ENCODE measurements at places on chromosomes 2 and 18.
A peak's percentile ranks its signal among the peaks of the same experiment; 100 is the strongest.

- no peak for DNase-seq
Measured at GRCh38 chr2:20592106-20593071, 58.5 kb downstream of the HS1BP3 start.

GRCh38 chr18:80246445-80247392, 595 bp downstream of the PARD6G start:
- peak; percentile 35 for DNase-seq

GRCh38 chr2:33375054-33375453, 101.4 kb upstream of the RASGRP3 start:
- no peak for DNase-seq

DNA sequence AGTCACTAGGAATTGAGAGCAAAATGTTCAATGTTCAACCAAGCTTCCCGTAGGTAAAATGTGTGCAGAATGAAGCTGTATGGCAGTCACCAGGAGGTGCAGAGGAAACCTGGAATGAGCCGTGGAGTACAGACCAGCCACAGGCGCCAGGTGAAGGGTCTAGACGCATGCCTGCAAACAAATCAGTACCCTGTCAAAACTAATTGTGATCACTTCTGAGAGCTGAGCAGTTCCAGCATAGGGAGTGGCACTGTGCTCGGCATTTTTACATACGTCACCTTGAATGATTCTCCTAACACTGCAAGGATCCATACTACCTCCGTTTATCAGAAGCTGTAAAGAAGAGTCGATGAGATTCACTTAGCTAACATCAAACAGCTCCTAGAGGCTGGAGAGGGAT, 346.1 kb upstream of the ID2 start:
- no peak for DNase-seq

- peak; percentile 92 for DNase-seq
Measured at GRCh38 chr2:70861777-70862625, 26.4 kb upstream of the CD207 start.

- no peak for DNase-seq
Measured at GRCh38 chr2:234792621-234793022, 159.2 kb upstream of the SH3BP4 start.

- no peak for DNase-seq
Measured at GRCh38 chr2:172922306-172922705, 153.3 kb upstream of the MAP3K20 start.

- peak; percentile 28 for DNase-seq
Measured at GRCh38 chr2:175036582-175037018, 31.4 kb upstream of the CHN1 start.

DNA sequence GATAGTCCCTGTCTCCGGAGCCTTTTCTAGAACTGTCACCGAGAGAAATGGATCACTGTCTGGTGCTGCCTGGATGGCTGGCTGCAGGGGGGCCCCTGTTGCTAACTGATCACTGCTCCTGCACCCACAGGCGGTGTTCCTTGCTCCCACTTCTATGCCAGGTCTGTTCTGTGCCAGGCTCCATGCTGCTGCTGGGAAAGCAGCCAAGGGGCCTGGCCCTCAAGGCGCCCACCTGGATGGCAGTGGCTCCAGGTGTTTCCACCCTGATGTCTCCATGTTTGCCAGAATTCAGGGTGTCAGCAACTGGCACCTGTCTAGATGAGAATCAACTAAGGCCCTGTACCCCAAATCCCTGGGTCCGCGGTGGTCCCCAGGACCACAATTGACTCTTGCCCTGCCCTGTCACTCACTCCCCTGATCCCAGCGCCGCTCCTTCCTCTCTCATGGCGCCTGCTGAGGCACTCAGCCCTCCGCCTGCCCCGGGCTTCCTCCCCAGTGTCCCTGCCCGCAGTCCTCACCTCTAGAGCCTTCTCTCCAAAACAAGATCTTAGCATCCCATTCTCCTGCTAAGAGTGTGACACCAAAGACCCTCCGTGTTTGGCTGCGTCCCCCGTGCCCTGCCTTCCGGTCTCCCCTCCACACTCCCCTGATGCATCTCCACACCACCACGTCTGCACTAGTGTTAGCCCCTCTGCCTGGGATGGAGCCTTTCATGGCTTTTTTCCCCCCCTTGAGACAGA, 72.5 kb upstream of the OTOF start:
- DNase-seq, result no peak

DNA sequence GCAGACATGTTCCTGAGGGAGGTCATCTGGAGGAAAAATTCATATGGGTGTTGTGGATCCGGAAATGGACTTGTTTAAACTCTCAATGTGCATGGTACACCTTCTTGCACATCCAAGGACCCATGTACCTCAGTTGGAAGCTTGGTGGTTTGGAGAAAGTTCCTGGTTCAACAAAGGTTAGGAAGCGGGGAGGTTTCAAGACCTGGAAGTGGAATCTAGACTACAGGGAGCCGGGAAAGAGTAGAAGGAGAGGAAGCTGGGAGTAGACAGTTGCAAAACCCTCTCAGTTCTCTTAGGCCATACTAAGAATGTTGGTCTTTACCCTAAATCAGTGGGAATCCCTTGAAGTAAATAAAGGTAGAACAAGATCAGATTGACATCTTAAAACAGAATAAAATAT, 209.8 kb upstream of the SPOPL start:
- DNase-seq, result no peak

- DNase-seq, result no peak
Measured at GRCh38 chr18:54860941-54861340, 32.7 kb downstream of the RAB27B start.

DNA sequence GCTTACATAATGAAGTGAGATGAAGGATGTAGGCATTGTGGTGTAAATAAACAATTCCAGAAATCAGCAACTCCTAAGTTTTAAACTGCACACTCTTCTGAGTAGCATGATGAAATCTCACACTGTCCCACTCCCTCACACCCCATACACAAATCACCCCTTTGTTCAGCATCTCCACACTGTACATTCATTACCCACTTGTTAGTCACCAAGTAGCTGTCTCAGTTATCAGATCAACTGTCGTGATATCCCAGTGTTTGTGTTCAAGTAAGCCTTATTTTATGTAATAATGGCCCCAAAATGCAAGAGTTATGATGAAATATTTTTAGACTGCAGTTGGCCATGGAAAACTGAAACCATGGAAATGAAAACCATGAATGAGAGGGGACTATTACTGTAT, 135.7 kb downstream of the GRB14 start:
- DNase-seq, result no peak

GRCh38 chr18:2316751-2317696, 254.3 kb downstream of the METTL4 start:
- DNase-seq, result no peak

GRCh38 chr2:60358476-60358875, 195.0 kb downstream of the BCL11A start:
- DNase-seq, result no peak

DNA sequence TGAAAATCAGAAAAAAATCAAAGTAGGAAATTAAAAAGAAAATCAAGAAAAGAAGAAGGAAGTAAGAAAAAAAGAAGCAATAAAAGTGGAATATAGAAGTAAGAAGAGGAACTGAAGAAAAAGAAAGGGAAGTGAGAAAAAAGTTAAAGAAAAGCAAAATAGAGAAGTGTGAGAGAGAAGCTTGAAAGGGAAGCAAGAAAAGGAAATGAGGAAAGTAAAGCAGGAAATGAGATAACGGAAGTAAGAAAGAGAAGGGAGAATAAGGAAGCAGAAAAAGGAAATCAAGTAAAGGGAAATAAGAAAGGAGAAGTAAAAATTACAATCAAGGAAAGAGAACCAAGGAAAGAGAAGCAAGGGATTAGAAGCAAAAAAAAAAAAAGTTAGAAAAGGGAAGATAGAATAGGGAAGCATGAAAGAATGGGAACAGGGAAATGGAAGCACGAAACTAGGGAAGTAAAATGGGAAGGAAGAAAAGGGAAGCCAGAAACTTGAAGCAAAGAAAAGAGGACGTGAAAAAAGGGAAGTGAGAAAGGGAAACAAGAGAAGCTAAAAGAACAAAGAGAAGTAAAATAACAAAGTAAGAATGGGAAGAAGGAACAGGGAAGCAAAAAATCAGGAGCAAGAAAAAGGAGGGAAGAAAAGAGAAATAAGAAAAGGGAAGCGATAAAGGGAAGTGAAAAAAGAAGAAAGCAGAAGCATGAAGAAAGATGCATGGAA, 243.3 kb upstream of the NCKAP5 start:
- DNase-seq, result no peak

- DNase-seq, result no peak
Measured at GRCh38 chr2:149129433-149129832, 90.9 kb downstream of the LYPD6B start.

GRCh38 chr18:12295389-12296086, 12.5 kb upstream of the TUBB6 start:
- no peak for DNase-seq

- no peak for DNase-seq
Measured at GRCh38 chr2:218285604-218286003, 6.7 kb downstream of the TMBIM1 start.

DNA sequence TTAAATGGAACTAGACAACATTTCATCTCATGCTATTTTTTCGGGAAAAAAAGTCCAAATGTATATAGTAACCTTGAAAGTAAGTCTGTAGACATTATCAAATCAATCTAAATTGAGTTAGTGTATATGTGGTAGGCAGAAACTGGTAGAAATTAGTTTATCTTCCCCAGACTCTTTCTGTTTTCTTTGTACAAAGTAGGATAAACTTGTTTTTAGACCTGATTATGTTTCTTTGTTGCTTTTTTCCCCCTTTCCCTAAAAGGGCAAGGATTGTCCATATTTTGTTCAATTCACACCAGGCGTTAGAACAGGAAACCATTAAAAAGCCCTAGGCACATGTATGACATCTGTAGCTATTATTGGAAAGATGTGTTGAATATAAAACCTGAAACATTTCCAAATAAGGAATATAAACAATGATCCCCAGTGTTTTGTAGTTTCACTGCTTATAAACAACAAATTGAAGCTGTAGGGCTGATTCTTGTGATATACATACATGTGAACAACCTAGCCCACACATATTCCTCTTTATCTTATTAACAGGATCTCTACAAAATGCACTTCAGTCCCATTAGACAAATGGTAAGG, 528.3 kb downstream of the PARD3B start:
- no peak for DNase-seq

DNA sequence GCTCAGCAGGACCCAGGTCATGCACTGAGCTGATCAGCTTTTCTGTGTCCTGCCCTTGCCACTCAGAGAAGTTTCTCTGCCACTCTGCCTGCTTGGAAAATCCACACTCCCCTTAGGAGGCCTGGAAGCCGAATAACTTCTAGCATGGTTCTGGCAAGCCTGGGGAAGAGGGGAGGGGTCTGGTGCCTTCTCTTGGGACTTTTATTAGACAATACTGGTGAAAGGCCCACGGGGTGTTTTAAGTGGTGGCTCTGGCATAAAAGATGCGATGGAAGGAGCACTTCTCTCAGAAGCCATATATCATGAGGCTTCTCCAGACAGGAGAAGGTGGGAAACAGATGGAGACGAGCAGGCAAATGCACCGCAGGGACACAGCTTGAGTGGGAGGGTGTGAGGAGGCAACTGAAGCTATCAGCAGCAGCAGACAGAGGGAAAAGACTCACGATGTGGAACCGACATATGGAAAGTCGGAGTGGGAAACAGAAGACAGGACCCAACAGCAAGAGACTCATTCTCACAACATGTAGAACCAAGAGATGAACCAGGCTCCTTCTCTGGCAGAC, 141.8 kb upstream of the CTNNA2 start:
- DNase-seq, result no peak

- no peak for DNase-seq
Measured at GRCh38 chr2:153512331-153512730, 33.8 kb upstream of the RPRM start.

GRCh38 chr2:129499747-129500146, 479.7 kb upstream of the RAB6C start:
- no peak for DNase-seq

GRCh38 chr2:211748339-211748738, 790.3 kb downstream of the ERBB4 start:
- no peak for DNase-seq

GRCh38 chr18:21997207-21998143, 171.9 kb upstream of the GATA6 start:
- peak; percentile 76 for DNase-seq

DNA sequence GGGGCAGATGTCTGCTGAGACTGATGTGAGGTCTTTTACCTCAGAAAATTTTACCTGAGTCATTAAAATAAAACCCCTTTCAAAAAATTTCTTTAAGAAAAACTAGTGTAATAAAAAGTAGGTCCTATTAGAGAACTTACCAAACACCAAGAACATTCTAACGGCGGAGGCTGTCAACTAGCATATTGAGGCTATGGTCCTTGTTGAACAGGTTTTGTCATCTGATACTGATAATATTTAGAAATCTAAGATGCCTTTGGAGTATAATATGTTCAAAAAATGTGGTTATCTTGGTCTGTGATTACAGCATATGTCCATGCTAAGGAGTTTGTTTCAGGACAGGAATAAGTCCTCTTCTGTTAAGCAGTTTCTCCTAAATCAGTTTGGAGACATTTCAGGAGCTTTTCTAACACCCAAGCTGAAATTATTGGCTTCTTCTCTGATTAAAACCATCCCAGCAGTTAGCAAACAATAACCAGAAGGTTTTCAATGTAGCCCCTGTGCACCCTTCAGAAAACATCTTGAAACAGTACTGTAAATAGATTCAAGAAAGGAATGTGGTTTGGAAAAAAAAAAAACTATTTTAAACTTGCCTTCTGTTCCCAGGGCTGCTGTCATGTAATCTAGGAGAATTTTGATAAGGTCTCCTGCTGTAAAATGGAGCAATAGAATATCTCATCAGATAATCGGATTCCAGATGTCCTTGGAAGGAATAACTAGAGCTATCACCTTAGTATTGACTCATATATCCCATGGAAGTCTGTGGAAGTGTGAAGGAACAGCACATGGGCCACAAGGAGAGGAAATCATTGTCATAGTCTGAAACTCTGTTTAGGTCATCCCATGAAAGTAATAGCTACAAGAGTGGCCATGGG, 58.7 kb upstream of the B3GNT2 start:
- DNase-seq, result no peak

DNA sequence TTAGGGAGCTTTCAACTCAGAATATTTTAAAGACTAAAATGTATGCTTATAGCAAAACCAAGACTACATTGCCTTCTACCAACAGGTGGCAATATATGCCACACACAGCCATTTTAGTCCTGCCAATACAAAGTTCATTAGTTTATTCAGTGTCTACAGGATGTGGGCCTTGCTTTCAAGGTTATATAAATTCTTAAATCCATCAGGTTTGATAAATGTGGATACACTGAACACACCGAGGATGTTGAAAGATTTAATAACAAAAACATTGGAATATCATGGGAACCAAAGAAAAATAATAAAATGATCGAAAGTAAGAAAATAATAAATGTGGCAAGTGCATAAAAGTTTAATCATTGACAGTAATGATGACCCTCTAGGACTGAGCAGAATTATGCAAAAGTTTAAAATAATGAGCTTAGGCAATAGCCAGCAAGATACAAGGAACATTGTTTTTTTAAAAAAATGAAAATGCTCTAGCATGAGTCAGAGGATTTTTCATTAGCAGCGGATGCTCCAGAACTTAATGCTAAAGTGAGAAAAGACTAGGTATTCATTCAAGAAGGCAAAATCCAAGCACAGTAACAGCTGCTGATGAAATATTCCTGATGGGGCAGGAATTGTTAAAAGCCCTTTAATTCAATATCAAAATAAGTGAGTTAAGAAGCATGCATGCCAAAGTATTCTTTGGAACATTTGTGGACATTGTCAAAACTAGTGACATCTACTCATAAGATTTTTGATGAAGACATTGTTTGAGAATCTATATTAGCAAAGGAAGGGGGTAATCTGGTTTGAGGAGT, 14.2 kb downstream of the SCN9A start:
- no peak for DNase-seq
